ENCODE measurements at places on chromosomes 4 and X.

DNA sequence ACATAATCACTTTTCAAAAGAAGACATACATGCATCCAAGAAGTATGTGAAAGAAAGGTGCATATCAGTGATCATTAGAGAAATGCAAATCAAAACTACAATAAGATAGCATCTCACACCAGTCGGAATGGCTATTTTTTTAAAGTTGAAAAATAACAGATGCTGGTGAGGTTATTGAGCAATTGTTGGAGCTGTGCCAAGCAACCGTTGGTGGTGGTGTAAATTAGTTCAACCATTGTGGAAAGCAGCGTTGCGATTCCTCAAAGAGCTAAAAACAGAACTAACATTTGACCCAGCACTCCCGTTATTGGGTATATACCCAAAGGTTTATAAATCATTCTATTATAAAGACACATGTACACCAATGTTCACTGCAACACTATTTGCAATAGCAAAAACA lies 14.2 kb downstream of the COX7B2 start:
- DNase-seq: no peak

DNA sequence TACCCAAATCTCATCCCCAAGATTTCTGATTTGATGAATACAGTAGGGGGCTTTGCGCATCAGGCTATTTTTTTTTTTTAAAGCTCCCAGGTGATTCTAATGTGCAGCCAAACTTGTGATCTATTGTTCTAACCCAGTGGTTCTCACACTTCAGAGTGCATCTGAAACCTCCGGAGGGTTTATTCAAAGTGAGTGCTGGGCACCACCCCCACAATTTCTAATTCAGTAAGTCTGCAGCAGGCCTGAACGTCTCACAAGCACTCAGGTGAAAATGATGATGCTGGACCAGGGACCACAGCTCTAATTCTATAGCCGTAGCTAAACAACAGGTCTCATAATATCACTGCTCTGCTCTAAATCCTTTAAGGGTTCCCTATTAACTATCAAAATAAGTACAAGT lies 211.4 kb downstream of the FMR1NB start:
- no peak for DNase-seq

DNA sequence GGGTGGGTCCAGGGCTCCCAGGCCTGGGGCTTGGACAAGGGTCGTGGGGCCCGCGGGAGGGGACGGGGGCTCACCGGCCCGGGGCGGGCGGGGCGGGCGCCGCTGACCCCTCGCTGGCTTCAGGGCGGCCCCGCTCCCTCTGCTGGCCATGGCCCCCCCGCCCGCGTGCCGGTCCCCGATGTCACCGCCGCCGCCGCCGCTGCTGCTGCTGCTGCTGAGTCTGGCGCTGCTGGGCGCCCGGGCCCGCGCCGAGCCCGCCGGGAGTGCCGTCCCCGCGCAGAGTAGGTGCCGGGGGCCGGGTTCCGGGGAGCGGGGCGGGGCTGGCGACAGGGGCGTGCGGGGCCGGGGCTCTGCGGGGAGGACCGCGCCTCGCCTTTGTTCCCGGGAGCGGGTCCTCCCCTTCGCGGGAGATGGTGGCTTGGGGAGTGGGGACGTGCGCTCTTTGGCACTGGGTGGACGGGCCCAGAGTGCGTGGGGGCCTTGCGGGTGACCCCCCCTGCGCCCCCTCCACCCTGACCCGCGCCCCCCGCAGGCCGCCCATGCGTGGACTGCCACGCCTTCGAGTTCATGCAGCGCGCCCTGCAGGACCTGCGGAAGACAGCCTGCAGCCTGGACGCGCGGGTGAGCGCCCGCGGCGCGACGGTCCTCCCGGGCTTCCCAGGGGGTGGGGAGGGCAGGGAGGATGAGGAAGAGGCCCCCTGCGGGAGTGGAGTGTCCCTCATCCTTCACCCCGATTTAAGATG lies 16.8 kb upstream of the NAT8L start:
- peak; percentile 43 for DNase-seq

DNA sequence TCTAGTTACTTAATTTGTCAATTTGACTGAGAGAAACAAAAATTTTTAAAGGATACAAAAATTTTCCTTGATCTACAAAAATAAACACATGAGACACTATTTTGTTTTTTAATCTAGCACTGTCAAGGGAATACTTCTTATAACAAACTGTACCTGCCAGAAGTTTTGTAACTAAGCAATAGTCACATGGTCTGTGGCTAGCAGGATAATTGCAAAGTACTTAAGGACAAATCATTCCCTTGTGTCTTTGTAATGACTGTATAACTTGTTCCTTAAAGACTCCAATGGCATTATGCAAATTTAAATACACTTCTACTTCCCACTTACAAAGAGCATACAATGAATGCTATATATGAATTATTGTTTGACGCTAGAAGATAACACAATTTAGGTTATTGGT lies 25.1 kb upstream of the ANK2 start:
- no peak for DNase-seq

GRCh38 chr4:183321516-183321915 lies 710 bp downstream of the CLDN24 start:
- DNase-seq: no peak

DNA sequence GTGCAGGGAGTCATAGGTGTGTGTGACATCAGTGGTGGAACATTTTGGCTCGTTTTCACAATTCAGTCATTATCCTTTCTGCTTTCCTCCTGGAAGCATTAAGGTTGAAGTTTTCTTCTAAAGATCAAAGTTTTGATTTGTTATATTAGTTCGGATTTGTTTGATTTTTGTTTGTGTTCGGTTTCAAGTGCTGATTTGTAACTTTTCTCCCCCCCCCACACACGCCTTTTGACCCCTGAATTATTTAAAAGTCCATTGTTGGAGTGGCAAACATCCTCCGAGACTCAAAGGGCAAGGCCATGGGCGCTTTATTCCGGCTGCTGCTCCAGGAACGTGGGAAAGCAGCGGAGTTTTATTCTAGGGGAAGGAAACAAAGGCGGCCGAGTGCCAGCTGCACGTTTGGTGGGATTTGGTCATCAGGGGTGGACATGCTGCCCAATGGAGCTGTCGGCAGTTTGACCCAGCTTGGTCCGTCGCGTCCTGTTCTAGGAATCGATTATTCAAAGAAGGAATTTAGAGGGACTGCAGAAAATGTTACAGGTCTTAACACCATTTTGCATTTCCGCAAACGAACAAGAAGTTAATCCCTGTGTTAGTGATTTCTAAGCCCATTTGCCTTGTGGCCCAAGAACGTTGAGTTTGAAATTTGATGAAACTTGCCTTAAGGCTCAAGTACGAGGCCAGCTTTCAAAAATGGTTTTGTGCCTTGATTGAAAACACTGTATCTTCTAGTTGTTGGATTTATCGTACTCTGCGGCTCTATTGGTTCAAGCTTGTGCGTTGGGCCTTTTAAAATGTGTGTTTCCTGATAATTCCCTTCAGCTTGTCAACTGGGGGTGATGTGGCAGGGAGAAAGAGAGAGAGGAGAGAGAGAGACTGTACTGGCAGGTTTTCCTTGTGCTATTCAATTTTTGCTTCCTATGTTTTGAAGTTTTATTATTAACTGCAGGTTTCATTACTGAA lies 565 bp upstream of the ZNF41 start:
- DNase-seq: peak; percentile 54

DNA sequence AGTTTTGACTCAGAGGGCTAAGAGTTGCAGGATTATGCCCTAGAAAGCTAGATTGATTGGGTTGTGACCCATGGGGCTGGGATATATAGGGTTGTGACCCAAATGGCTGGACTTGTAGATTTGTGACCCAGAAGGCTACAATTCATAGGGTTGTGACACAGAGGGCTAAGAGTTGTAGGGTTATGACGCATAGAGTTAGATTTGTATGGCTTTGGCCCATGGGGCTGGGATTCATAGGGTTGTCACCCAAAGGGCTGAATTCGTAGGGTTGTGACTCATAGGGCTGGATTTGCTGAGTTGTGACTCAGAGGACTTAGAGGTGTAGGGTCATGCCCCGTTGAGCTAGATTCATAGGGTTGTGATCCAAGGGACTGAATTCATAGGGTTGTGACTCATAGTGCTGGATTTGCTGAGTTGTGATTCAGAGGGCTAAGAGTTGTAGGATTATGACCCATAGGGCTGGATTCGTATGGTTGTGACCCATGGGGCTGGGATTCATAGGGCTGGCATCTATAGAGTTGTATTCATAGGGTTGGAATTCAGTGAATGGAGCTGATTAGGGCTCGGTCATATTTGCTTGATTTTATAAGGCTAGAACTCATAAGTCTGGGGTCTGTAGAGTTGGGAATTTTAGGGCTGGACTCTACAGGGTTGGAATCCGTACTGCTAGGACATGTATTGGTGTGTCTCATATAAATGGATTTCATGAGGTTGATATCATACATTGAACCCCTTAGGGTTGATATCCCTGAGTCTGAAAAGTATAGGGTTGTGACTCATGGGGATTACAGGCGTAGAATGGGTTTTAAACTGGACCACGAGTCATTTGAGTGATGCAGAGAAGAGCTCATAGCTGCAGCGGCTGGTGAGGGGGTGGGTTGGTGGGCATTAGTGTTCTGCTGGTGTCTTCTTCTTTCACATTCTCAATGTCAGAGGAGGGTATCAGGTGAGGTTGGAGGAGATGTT lies 125.7 kb downstream of the CRLF2 start:
- DNase-seq: no peak

- DNase-seq: no peak
Measured at GRCh38 chr4:55955710-55956109, 7.0 kb downstream of the CEP135 start.

GRCh38 chrX:10833299-10834169 lies 213.1 kb upstream of the MID1 start:
- no peak for DNase-seq

- DNase-seq: no peak
Measured at GRCh38 chrX:9464435-9465371, at the start of gene TBL1X. TSS of gene TBL1X (plus strand) at chrX:9465058. CDS start at chrX:9653587, 188,529 bp downstream.

DNA sequence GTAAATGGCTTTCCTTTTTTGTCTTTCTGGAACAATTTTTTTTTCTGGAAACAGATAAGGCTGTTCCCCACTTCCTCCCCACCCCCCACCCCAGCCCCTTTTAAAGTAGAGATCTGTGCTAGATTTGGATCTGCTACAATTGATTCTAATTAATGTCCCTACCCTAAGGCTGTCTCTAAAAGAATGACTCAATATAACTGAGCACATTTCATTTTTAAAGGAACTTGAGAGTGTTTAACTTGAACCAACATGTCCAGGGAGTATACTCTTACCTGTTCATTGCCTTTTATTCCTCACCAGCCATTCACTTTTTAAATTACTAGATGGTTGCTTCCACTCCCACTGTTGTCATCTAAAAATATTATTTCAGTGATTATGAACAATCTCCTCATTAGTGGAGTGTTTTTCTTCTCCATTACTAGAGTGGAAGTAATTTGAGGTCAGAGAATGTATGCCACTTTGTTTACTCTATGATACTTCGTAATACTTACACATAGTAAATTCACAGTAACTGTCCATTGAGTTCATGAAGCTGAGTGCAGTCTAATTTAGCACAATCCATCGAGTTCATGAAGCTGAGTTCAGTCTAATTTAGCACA lies 14.1 kb upstream of the CNOT6L start:
- peak; percentile 1 for DNase-seq

DNA sequence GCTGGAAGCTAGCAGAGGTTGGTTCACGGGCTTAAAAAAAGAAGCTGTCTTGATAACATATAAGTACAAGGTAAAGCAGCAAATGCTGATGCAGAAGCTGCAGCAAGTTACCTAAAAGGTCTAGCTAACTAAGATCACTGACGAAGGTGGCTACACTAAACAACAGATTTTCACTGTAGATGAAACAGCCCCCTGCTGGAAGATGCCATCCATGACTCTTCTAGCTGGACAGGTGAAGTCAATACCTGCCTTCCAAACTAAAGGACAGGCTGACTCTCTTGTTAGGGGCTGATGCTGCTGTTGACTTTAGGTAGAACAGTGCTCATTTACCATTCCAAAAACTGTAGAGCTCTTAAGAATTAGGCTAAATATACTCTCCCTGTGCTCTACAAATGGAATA lies 99.5 kb downstream of the FBXW7 start:
- DNase-seq: no peak

GRCh38 chr4:15239866-15240265 lies 188.0 kb upstream of the C1QTNF7 start:
- DNase-seq: no peak

- DNase-seq: no peak
Measured at GRCh38 chrX:1507511-1508463, 29.2 kb downstream of the P2RY8 start.

DNA sequence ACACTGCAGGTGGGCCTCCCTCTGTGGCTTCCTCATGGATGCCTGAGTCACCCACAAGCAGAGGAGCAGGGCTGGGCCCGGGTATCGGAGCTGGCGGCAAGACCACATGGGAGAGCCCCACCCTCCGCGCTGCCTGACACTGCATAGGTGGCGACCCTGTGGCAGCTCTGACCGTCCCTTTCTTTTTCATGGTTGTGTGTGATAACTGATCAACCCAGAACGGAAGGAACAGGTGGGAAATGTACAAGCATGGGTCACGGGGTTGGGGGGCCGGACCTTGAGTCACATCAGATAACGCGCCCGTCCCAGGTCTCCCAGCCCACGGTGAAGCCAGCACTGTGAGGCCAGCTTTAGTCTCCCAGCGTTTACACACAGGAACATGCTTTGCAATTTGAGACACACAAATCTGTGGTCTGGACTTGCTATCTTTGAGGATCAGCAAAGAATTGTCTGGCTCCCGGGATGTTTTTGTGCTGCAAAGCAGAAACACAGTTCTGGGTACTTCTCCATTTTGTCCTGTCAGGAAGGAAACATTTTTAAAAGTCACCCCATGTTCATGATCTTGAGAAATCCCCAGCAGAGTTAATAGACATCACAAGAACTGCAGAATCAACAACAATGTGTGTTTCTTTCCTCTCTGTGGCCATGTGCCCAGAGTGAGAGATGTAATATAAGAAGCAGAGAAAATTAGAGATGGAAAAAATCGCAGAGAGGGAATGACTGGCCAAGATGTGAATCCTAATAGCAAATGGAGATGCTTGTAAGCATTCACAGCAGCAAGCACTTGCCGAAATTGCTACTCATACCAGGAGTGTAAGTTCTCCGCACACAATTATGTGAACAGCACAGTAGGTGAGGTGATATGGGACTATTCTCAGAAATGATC lies 70.1 kb upstream of the CBR4 start:
- DNase-seq: peak; percentile 59

GRCh38 chrX:110847334-110847733 lies 51.7 kb upstream of the CHRDL1 start:
- DNase-seq: peak; percentile 91

Measured in brain (organoid and tissue), 16 donors.